Hematopoietic multipotent progenitor cell treated with erythropoietin and hydrocortisone succinate and interleukin-3 and kit ligand, for 8 days (in vitro differentiated cells): ENCODE measurements at places on chromosomes 2 and 18.
A peak's percentile ranks its signal among the peaks of the same experiment; 100 is the strongest.

DNA sequence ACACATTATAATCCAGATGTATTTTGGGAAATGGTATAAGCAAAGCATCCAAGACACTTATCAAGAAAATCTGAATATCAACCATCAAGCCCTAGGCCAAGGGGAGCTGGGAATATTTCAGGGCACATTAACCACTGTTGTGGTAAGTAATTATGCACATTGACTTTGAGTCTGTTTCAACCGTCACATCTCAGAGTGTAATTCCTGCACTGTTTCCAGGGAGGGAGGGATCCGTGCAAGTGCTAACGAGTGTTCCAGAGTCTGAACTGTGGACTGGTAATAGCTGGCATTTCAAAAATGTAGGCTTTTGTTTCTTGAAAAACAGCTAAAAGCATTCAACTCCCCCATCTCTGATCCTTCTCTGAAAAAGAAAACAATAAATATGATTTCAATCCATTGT, 681.6 kb downstream of the BCL11A start:
- no peak for DNase-seq

DNA sequence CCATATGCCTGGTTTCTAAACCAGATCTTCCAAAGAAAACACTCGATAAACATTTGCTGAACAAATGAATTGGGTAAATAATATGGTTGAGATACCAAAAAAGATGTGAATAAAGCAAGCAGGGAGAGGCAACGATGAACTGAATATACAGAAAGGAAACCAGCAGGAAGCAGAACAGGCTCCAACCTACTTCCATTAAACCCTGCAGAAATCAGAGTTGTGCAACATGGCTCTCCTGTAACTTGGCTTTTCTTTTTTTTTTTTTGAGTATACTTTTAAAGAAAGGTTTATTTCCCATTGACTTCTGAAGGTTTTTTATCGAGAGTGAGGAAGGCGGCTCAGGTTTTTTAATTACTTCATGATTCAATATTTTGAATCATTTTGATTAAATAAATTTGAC, 23.5 kb downstream of the ITSN2 start:
- DNase-seq = no peak

DNA sequence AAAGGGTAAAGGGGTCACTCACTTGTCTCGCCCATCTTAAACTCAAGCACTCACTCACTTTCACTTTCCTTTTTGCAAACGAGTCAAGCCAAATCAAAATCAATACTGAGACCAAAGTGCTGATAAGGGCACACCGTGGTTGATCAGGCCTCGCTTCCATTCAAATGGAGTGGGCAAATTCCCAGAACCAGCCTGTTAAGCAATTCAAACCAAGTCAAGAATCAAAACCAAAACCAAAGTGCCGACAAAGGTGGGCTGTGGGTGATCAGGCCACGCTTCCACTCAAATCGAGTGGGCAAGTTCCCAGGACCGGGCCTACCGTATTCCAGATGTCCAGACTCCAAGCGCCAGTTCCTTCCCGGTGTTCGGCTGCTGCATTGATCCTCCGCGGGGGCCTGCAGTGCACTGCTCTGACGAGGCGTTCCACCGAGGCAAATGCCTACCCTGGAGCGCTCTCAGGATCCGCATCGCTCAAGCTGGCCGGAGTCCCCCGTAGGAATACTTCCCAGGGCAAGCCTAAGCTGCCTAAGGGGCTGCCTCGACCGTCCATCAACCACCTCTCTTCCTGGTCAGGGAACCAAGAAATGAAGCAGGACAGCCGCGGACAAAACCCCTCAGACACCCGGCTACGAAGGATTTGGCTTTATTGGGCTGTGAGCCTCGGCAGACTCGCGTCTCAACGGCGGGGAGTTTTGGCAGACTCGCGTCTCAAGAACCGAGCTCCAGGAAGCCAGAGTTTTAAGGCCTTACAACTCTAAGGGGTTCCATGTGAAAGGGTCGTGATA, 89.9 kb upstream of the SLC1A4 start:
- DNase-seq = no peak

GRCh38 chr18:24014986-24015638, 558 bp downstream of the TTC39C start:
- no peak for DNase-seq

- DNase-seq = no peak
Observed at GRCh38 chr2:127645395-127646291, at the start of gene GPR17. Gene GPR17, plus strand, starts transcription at chr2:127646153. Its CDS starts 4,583 bp downstream, at chr2:127650736.

- DNase-seq = no peak
Observed at GRCh38 chr2:115573756-115574155, 1131.3 kb downstream of the DPP10 start.

DNA sequence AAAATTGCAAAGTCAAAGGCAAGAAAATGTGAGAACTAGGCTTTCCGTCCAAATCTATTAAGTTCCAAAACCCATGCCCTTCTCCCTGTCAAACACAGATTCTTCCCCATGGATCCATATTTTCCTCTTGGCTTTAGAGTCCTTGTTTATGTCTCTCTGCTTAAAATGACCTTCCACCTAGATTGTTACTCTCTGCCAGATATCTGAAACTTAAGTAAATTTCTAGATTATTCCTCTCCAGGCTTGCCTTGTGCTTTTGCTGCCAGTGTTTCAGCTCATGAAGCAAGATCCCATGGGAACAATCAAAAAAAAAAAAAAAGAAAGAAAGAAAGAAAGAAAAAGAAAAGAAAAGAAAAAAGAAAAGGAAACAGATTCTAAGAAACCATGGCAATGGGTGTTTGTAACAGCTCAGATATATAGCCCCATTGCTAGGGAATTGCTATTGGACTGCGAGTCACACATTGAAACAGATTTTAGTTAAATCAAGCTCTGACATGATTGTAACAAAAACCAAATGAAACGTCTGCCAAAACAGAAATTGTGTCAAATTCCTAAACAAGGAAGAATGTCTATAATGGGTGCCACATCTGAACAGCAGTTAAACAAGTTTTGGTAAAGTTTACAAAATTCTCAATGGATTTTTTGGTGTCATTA, 660.7 kb upstream of the CNTNAP5 start:
- DNase-seq = no peak

- DNase-seq = peak; percentile 42
Observed at GRCh38 chr2:236177604-236177966, 9.4 kb upstream of the GBX2 start.

DNA sequence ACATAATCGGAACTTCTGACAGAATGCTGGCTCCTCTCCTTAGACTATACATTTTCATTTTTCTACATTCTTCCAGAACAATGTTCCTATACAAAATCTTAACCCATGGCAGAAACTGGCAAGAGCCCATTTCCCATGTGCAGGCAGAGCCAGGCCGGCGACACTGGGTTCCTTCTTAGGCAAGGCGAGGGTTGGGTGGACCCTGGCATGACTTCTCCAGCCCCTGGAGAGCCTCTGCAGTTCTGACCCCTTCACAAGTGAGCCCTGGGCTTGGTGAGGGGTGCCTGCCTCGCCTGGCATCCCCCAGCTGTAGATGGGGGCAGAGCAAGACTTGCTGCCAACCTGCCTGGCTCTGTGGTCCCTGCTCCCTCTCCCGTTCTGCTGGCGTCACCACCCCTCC, 5.0 kb downstream of the GYPC start:
- DNase-seq = no peak

GRCh38 chr18:69097349-69097748, 299.5 kb downstream of the CCDC102B start:
- no peak for DNase-seq

GRCh38 chr2:105032476-105032875, 5.4 kb upstream of the MRPS9 start:
- no peak for DNase-seq

DNA sequence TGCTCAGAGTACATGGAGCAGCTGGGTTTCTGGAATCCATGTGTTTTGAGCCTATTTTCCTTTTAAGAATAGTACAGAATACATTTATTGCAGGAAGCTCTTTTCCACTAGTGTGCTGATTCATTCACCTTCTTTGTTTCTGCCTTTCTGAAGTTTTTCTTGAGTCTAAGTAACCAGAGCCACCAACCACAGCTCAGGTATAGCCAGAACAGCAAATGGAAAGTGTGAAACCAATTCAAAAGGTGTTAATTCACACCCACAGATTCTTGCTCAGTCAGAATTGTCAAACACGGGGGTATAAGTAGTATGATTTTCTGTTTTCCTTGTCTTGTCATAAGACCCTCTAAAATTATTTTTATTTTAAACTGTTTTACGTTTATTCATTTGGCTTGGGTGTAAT, 75.9 kb upstream of the DYNAP start:
- DNase-seq = no peak

DNA sequence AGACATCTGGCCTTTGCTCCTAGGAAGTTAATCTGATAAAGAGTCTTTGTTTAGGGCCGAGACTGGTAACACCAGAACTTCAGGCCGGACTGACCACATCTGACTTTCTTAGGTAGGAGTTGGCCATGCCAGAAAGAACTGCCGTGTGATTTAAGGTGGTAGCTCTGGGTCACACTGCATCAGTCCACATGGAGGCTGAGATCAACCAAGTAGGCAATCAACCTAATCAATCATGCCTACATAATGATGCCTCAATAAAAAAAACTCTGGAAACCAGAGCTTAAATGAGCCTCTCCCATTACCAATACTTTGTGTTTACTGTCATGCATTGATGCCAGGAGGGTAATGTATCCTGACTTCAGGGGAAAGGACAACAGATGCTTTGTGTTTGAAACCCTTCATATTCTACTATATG, 44.1 kb upstream of the ORC2 start:
- DNase-seq = no peak

DNA sequence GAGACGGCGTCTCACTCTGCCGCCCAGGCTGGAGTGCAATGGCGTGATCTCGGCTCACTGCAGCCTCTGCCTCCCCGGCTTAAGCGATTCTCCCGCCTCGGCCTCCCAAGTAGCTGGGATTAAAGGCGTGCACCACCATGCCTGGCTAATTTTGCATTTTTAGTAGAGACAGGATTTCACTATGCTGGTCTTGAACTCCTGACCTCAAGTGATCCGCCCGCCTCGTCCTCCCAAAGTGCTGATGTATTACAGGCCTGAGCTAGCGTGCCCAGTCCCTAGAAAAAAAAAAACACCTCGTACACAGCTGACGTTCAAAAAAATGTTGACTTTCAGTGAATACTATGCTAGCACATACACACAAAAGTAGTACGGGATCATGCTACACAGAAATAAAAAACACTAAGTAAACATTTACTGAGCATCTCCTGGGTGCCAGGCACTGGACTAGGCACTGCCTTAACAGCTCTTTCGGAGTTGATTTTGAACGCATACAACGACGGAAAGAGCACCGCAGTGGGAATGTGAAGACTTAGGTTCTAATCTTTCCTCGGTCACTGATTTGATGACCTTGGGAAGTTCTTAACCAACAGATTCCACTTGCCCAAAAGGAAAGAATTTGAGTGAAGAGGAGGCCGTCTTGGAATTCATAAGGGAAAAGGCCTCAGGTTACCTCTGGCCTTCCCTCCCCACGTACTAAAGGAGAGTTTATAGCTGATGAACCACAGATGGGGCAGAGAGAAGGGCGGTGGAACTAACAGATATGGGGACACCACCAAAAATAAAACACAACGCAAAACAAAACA, 1.1 kb downstream of the DNAJC27 start:
- DNase-seq = peak; percentile 47

DNA sequence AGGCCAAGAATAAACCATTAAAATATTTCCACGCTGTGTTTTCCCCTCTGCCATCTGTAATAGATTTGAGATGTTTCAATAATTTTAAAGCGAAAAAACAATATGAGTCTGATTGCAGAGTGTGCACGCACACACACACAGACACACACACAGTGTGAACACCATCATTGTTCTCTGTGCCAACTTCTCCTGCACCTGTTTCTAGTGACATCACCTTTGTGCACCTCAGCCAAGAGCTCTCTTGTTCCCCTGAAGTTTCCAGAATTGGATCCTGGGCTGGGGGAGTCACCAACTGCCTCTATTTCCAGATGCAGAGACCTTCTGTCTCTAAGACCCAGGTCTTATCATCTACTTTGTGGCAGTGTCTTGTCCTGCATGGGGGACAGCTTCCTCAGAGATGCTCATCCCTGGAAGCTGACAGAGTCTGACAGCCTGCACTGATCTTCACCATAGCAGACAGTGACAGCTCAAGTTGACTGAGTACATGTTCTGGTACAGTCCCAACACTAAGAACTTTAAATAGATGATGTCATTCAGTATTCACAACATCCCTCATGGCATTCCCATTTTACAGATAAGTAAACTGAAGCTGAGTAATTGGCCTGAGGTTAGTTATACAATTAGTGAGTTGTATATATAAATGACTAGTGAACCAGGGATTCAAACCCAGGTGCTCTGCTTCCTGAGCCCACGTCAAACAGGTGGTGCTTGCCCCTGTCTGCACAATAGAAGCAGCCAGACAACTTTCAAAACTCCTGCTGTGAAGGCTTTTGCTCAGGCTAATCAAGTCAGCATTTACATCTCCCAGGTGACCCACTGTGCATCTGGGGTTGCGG, 39.4 kb downstream of the ACOXL start:
- DNase-seq = no peak

DNA sequence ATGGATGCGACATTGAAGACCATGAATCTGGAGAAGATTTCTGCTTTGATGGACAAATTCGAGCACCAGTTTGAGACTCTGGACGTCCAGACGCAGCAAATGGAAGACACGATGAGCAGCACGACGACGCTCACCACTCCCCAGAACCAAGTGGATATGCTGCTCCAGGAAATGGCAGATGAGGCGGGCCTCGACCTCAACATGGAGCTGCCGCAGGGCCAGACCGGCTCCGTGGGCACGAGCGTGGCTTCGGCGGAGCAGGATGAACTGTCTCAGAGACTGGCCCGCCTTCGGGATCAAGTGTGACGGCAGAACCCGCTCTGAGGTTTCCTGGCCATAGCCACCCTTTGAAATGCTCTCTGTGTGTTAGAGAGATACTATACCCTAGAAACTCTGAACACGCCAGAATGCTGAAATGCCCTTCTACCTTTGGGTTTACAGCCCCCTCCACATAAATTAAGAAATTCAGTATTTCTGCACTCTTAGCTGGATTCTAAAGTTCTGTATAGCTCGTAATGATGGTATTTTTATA, 659 bp downstream of the CHMP1B start:
- DNase-seq = peak; percentile 55

DNA sequence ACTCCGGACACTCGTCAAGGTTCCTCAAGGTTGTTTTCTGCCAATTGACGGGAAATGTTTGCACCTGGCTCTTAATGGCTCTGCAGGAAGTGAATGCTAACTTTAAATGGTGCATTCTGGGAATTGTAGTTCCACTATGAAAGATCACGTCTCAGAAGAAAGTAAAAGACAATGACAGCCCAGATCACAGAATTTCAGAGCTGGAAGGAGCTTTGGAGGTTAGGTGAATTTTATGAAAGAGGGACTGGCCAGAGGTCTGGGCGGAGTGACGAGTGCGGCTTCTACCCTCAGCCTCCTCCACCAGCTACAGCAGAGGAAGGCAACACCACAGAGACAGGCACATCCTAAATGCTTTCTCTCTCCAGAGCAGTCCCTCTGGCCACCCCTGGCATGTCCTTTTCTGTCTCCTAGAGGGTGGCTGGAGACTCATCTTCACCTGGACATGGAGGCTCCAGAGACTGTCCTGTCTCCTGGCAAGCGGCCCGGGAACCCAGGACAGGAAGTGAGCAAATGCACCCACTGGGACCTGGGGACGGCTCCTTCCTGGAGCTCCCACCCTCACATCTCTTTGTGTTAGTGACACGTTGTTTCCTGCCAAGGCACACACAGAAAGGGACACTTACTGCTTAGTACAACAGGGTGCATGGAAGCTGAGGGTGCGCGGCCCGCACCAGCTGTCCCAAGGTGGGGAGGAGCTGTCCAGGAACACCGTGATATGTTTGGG, 19.4 kb downstream of the THAP4 start:
- peak; percentile 32 for DNase-seq

GRCh38 chr18:48164701-48165100, 234.2 kb upstream of the SMAD2 start:
- DNase-seq = no peak
